ENCODE measurements at places on chromosomes 3 and 15.

GRCh38 chr3:107085261-107085660, 292.0 kb upstream of the CCDC54 start:
- no peak for DNase-seq

- no peak for DNase-seq
These were observed 2.8 kb downstream of the ADAMTS17 start for GRCh38 chr15:100338971-100339444.

GRCh38 chr3:159008401-159008800, 206.5 kb downstream of the MFSD1 start:
- DNase-seq: no peak

- DNase-seq: no peak
These were observed 634.6 kb downstream of the IGSF11 start for GRCh38 chr3:118400086-118400485.

- DNase-seq: peak; percentile 63
These were observed 380.2 kb downstream of the ULK4 start for GRCh38 chr3:41581700-41582099.

All from GM20000 (cell line).